ENCODE measurements at places on chromosomes 1 and 21.

GRCh38 chr1:173255214-173255813 lies 48.2 kb upstream of the TNFSF4 start:
- peak; percentile 35 for DNase-seq

- no peak for DNase-seq
Measured at GRCh38 chr1:100721526-100722207, 2.1 kb downstream of the VCAM1 start.

DNA sequence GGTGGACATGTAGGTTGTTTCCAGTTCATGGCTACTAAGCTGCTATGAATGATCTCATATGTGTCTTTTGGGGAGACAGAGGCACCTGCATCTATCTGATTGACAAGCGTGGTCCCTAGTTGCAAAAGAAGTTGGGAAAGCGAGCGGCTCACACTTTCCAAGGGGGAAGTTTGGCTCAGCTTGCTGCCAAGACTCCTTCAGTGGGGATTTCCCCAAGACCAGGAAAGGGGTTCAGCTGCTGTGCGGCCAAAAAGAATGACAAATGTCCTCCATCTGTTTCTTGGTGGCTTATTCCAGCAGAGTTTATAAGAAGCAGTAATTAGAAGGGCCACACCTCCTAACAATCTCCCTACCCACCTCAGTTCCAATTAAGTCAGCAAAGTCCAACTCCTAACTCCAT lies 128.5 kb upstream of the GALNT2 start:
- DNase-seq, result no peak

- peak; percentile 66 for DNase-seq
Measured at GRCh38 chr1:85297855-85298629, 21.6 kb upstream of the BCL10 start.

Measured in HTR-8/SVneo (cell line).